ENCODE measurements at places on chromosomes 3 and 15.

GRCh38 chr3:4637265-4637664 lies 144.1 kb downstream of the ITPR1 start:
- DNase-seq: no peak

DNA sequence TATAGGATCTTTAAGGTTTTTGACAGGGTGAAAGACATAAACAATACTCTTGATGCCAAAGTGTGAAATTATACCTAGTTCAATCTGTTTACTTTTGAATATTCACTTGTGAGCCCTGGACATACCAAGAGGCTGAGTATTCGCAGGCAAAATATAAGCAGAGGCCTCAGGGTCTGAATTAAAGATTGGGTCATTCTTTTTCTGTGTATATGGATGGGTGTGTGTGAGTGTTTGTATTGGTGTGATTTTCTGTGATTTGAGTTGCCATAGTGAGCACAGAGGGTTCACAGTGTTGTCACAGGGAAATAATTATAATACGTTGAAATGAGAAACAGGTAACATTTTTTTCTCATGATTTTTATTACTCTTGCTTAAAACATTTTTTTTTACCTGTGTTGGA lies 770.7 kb upstream of the ALCAM start:
- no peak for DNase-seq

DNA sequence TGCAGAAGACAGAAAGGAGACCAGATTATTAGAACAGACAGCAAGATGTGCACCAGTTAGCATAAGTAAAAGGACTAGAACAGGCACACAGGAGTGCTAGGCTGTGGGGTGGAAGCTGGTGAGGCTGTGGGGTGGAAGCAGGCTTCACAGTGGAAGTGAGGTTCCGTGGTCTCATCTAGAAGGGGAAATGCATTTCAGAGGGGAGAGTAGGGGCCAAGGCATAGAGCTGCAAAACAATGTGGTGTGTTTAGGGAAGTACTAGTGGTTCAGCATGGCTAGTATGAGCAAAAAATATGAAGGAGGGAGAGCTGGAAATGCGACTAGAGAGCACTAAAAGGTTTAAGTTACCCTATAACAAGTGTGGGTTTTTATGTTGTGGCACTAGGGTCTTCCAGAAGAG lies 6.5 kb downstream of the POPDC2 start:
- no peak for DNase-seq

- DNase-seq: no peak
Observed at GRCh38 chr15:28927043-28927442, 41.3 kb downstream of the APBA2 start.

DNA sequence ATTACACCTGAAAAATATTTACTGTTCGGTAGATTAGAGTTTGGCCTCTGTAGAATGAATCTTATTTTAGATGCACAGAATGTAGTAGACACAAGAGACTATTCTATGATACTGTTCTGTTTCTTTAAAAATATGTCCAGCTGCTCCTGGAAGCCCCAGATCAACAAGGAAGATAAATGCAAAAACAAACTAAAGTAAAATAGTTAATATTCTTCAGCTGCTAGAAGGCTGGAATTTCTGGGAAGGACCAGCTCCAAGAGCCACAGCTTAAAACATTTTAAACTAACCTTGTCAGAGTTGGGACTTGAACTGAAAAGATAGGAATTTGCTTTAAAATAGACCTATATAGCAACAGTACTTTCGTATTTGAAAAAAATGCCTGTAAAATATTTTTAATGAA lies 277.9 kb downstream of the PTPRG start:
- DNase-seq: no peak

- DNase-seq: no peak
Observed at GRCh38 chr15:67884009-67884408, 44.2 kb upstream of the RNU6-1 start.

GRCh38 chr15:73647259-73648013 lies 14.2 kb upstream of the NPTN start:
- DNase-seq: no peak

GRCh38 chr3:33403756-33404155 lies 36.4 kb downstream of the UBP1 start:
- no peak for DNase-seq

DNA sequence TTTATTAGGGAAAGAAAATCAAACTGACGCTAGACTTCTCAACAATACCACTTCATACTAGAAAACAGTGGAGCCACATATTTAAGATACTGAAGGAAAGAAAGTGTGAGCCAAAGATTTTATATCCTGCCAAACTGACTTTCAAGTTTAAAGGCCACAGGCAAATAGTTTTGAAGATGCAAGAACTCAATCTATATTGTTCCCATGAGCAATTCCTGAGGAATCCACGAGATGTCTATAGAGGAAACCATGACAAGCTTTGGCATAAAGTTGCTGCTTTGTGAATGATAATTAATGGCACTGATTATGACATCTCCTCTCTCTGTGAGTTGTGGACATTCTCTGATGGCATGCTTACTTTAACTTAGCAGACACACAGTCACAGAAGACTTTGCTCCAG lies 276.1 kb upstream of the GOLGA6L4 start:
- DNase-seq: no peak

DNA sequence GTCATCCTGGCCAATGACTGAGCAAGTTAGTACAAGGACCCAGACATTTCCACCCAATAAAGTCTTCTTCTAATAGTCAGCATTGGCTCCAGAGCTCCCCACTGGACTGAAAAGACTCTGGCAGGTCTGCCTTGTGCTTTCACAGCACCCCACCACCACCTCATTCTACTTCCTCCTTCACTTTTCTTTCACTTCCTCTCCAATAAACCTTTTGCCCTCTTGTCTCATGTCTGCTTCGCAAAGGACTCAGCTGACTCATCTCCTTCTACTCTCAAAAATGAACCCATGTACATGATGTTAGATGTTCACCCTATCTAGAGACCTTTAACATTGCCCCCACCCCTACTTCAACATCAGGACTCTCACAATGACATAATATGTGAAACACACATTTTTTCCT lies 181.0 kb upstream of the PPP2R3A start:
- no peak for DNase-seq

GRCh38 chr3:78721771-78722543 lies 1045.8 kb downstream of the ROBO1 start:
- no peak for DNase-seq

DNA sequence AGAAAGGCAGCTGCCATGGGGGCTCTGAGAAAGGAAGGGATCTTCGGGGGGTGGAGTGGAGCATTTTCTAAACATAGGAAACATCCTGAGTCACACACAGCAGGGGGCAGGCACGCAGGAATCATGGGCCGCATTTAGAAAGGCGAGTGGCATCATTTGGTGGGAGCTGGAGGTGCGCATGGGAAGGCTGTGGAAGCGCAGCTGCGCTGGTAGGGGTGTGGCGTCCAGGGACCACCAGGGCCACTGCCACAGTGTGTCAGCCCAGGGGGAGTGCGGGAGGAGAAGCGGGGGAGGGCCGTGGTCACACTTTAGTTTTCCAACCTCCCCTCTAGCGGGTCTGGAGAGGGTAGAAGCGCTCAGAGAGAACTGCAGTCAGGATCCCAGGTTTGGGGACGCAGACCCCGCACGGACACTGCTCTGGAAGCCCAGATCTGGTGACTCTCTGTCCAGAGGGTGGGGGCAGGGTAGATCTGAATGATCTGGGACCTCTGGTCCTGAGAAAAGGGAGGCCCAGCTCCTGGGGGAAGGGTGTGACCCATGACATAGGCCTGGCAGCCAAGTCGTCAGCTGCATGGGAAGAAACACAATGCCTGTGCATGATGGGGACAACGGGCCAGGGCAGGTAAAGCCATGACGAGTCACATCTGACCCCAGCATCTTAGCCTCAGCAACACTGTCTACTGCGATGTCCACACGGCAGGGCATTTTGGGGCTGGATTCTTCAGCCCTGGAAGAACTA lies 88.0 kb upstream of the IQSEC1 start:
- no peak for DNase-seq

All from hematopoietic multipotent progenitor cell treated with erythropoietin and hydrocortisone succinate and interleukin-3 and kit ligand, for 8 days (in vitro differentiated cells).